ENCODE measurements at places on chromosomes 3 and 15. TPM values are rescaled to one million over a fixed set of nuclear protein-coding genes. Genes with fewer than 3 reads are reported as not detected.

- no peak for DNase-seq
Observed at GRCh38 chr15:31732726-31733125, 297.6 kb upstream of the CHRNA7 start.

- DNase-seq: no peak
Observed at GRCh38 chr15:51161491-51162220, 67.0 kb upstream of the TNFAIP8L3 start.

DNA sequence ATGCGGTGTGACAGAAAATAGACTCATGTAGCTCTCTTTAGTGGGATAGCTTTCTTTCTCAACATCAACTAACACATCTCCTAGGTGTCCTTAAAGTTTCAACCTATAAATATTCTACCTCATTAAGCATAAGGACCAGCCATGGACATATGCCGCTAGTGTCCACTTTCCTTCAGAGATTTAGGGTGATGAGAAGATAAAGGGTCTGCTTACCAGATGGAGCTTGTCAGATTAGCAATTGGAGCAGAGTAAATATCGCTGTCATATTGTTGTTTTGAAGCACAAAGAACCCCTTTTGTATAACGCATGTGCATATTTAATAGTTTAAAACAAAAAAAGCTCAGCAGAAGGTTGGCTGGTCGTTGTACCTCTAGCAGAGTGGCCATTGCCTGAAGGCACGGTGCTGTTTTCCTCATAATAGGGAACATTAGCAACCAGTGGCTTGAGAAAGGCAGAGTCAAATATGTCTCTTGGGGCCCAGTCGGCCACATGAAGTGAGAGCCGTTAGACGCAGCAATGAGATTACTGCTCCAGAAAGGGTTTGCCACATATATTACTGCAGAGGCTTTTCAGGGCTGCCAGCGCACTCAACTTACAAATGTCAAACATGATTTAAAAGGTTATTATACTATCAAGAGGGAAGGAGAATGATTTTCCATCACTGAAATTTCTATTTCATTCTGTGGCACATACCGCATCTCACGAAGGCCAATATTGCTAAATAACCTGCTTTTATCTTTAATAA lies 264.2 kb downstream of the ROBO2 start:
- DNase-seq: no peak

Gene CCDC33
- not detected for total RNA-seq

Gene THAP10
- total RNA-seq: not detected

Gene ABCF3
- 56.6 TPM for total RNA-seq

Gene GPR149
- total RNA-seq: not detected

Data from activated CD8-positive, alpha-beta T cell treated with anti-CD3 and anti-CD28 coated beads, Interleukin-2, amount 10 ng/mL, durations not matched to agents 7 days and 5 days (primary cell).